ENCODE measurements at places on chromosomes 3 and 15. TPM values are rescaled to one million over a fixed set of nuclear protein-coding genes. Genes with fewer than 3 reads are reported as not detected.

DNA sequence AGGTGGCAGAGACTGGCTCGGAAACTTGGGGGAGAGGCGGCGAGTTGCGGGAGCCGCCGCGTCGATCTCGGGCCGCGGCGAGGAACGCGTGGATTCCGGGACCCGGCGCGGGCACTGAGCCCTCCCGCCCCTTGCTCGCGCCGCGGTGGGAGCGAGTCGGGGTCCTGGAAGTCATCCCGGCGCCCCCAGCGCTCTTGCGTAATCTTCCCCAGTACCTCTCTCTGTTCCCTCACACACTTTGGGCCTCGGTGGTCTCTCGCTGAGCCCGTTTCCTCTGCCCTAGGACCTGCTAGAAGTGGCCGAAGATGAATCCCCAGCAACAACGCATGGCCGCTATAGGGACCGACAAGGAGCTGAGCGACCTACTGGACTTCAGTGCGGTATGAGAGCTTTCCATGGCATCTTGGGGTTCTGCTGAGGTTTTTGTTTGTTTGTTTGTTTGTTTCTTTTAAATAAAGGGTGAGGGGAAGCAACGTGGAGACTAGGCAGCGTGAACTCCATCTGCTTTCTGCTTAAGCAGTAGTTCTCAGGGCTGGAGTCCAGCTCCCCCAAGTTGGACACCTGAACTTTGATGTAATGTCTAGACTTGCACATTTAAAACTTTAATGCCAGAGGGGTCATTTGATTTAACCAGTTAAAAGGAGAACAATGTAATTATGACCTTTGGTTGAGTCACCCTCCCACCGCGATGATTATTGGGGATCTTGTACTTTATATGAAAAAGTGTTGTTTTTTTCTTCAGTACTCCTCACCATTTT, 1.3 kb downstream of the TCF12 start:
- peaks cover 16% of the 10 kb centered on the region for H3K4me1 ChIP-seq
- H3K27me3 ChIP-seq, result no peaks in the 10 kb centered on the region
- H3K27ac ChIP-seq, result peak overlapping the region; percentile 98
- peak overlapping the region; percentile 94 for H3K4me3 ChIP-seq
- no peaks in the 10 kb centered on the region for H3K36me3 ChIP-seq
- peak; percentile 69 for DNase-seq

DNA sequence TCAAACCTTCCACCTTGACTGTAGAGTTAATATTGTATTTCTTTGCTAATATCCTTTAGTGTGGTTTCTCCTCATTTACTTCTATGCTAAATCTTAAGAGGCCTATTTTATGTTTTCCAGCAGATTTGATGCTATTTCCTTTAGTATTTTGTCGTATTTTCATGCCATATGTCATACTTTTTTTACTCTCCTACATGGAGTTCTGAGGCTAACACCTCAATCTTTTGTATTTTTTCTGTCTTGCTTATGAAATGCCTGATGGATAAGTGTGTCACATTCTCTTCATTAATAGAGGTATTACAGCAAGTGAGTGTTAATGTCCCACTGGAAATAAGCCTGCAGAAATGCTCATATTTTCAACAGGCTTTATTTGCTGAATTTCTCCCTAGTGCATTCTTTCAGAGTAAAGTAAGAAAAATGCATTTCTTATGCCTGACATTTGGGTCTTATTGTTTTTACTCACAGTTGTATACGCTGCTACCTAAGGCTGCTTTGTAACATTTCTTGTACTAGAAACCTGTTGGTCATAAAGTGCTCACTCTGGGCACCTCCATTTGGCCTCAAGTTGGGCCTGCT, 63.2 kb downstream of the DIPK2A start:
- H3K4me1 ChIP-seq, result no peaks in the 10 kb centered on the region
- H3K27me3 ChIP-seq, result no peaks in the 10 kb centered on the region
- no peak overlapping the region for H3K27ac ChIP-seq
- H3K4me3 ChIP-seq, result no peak overlapping the region
- no peak for DNase-seq

DNA sequence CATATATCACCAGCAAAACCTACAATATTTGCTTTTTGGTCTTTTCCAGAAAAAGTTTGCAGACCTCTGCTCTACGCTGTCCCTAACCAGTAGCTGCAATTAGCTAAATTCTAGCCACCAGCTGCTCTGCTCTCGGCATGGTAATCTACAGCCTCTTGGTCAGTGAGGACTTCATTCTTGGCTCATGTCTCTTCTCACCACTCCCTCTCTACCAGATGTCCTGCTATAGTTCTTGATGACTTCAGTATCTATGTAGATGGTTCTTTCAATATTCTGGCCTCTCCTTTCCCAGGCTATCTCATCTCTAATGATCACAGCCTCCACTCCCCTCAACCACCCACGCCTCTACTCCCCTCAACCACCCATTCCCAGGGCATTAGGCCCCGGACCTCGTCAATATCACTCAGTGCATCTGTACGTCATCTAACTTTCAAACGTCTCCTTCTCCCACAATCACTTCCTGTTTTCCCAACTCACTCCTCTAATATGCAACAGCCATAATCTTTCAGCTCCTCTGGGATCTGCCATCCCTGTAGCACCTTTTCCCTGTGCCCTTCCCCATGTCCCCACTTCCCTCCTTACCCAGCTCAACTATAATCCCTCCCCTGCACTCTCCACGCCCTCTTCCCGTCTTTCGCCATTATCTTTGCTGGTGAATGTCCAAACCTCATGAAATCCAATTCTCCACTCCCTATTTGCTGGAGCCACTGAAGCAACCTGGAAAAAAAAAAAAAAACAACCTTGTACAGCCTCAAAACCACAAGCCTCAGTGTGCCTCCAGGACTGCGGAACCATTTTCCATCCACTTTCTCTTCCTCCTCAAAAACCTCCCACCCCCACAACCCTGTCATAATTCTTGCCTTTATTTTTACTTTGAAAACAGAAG, 429.4 kb upstream of the PROK2 start:
- H3K4me1 ChIP-seq, result peaks cover 16% of the 10 kb centered on the region
- H3K27me3 ChIP-seq, result no peaks in the 10 kb centered on the region
- no peak overlapping the region for H3K27ac ChIP-seq
- H3K4me3 ChIP-seq, result no peak overlapping the region

DNA sequence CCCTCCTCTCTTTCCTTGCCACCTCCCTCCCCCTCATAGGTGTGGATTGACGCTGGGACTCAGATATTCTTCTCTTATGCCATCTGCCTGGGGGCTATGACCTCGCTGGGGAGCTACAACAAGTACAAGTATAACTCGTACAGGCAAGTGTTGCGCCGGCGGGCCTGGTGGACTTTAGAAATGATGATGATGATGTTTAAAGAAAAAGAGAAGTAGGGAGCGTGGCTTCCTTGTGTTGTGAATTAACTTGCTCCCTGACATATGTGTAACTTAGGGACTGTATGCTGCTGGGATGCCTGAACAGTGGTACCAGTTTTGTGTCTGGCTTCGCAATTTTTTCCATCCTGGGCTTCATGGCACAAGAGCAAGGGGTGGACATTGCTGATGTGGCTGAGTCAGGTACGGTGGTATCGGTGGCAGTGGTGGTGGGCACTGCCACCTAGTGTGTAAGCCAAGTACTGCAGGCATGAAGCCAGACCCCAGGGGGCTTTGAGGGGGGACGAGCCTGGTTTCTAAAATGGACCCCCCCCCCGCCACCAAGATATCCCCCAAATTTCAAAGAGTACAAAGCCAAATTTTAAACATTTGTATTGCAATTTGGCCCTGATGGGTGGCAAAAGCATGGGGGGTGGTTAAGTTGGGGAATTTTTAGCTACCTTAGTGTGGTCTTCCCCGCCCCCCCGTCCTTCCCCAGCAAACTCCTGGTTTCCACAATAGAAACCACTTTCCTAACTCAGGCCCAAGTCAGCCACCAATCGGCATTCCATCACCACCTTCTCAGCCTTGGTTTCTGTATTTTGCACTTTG, 65.6 kb downstream of the SLC6A6 start:
- H3K4me3 ChIP-seq, result no peak overlapping the region
- H3K27ac ChIP-seq, result no peak overlapping the region
- no peaks in the 10 kb centered on the region for H3K27me3 ChIP-seq
- peak; percentile 54 for DNase-seq
- no peaks in the 10 kb centered on the region for H3K36me3 ChIP-seq
- peaks cover 16% of the 10 kb centered on the region for H3K4me1 ChIP-seq

DNA sequence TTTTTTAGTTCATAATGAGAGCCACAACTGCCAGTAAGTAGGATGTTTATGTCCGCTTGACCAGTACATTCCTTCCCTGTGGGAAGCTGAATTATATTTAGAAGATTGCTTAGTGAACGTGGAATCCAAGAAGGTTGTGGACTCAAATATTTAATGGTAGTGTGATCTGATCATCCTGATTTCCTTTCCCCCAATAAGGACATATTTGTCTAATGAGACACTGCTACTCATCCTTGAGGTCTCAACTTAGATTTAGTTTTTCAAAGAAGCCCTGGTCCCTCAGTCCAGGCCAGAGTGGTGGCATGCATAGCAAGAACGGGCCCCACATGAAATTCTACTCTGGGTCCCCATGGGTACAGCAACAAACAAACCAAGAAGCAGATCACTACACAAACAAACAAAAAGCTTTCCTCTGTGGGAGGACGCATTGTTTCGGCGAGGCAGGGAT, 60.8 kb downstream of the USP13 start:
- no peak for DNase-seq
- no peaks in the 10 kb centered on the region for H3K36me3 ChIP-seq
- no peaks in the 10 kb centered on the region for H3K4me1 ChIP-seq
- H3K27ac ChIP-seq, result no peak overlapping the region
- H3K4me3 ChIP-seq, result no peak overlapping the region

GRCh38 chr15:43905755-43906154, 79.0 kb downstream of the WDR76 start:
- H3K27ac ChIP-seq, result no peak overlapping the region
- H3K4me1 ChIP-seq, result peaks cover 7% of the 10 kb centered on the region
- no peaks in the 10 kb centered on the region for H3K27me3 ChIP-seq
- no peaks in the 10 kb centered on the region for H3K36me3 ChIP-seq
- no peak for DNase-seq

GRCh38 chr3:81732642-81733041, 28.8 kb downstream of the GBE1 start:
- H3K4me3 ChIP-seq, result no peak overlapping the region
- no peak overlapping the region for H3K27ac ChIP-seq
- DNase-seq, result no peak
- no peaks in the 10 kb centered on the region for H3K36me3 ChIP-seq
- H3K4me1 ChIP-seq, result no peaks in the 10 kb centered on the region

GRCh38 chr3:115808244-115808643, 184.9 kb downstream of the GAP43 start:
- no peaks in the 10 kb centered on the region for H3K36me3 ChIP-seq
- DNase-seq, result no peak
- H3K4me1 ChIP-seq, result no peaks in the 10 kb centered on the region
- H3K27ac ChIP-seq, result no peak overlapping the region
- H3K27me3 ChIP-seq, result no peaks in the 10 kb centered on the region
- H3K4me3 ChIP-seq, result no peak overlapping the region

- no peak overlapping the region for H3K27ac ChIP-seq
- H3K4me1 ChIP-seq, result no peaks in the 10 kb centered on the region
- no peaks in the 10 kb centered on the region for H3K36me3 ChIP-seq
- no peak overlapping the region for H3K4me3 ChIP-seq
Measured at GRCh38 chr3:150068440-150069153, 97.9 kb upstream of the PFN2 start.

DNA sequence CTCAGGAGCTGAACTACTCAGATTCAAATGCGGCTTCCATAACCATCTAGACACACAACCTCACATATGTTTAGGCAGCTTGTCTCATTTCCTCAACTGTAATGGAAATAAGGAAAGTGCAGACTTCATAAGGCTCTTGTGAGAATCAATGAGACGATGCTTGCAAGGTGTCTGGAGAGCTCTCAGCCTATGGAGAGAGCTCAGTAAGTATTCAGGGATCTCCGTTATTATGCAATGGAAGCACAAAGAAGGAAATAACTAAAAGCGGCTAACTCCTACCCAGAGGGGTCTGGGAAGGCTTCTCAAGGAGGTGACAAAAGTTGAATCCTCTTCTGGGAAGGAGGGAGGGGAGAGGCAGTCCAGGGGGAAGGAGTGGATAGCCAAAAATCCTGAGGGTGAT, 50.1 kb upstream of the LIPC start:
- DNase-seq, result no peak
- no peaks in the 10 kb centered on the region for H3K27me3 ChIP-seq
- H3K4me3 ChIP-seq, result no peak overlapping the region
- H3K36me3 ChIP-seq, result no peaks in the 10 kb centered on the region
- no peaks in the 10 kb centered on the region for H3K4me1 ChIP-seq

- H3K4me1 ChIP-seq, result no peaks in the 10 kb centered on the region
- no peak for DNase-seq
- H3K36me3 ChIP-seq, result no peaks in the 10 kb centered on the region
- no peak overlapping the region for H3K27ac ChIP-seq
- no peak overlapping the region for H3K4me3 ChIP-seq
Measured at GRCh38 chr3:148932972-148933371, 58.4 kb upstream of the GYG1 start.

Gene IL20RB
- total RNA-seq, result 2.0 TPM

Gene ZNF592
- total RNA-seq, result 36.7 TPM

GRCh38 chr3:190401963-190402362, 14.0 kb downstream of the CLDN16 start:
- H3K4me3 ChIP-seq, result no peak overlapping the region
- H3K4me1 ChIP-seq, result no peaks in the 10 kb centered on the region
- H3K27me3 ChIP-seq, result no peaks in the 10 kb centered on the region
- no peak for DNase-seq
- H3K27ac ChIP-seq, result no peak overlapping the region
- H3K36me3 ChIP-seq, result no peaks in the 10 kb centered on the region

Gene IQCF5
- 34.3 TPM for total RNA-seq

DNA sequence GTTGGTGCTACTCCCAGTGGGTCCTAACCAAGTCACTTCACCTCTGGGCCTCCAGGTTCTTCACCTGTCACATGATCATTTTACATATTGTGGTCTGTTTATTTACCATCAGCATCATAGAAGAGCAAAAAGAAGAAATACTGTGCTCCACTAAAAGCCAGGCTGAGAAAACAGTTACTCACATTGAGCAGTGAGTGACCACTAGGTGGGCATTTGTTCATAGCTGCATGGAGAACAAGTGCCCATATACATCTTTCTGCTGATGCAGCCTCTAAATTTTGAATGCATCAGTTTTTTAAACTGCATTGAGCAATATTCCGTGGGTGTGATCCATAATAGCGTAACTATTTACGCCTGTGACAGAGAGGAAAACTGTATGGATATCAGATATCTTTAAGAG, 76.2 kb downstream of the DCUN1D1 start:
- H3K4me3 ChIP-seq, result no peak overlapping the region
- no peaks in the 10 kb centered on the region for H3K4me1 ChIP-seq
- H3K27ac ChIP-seq, result no peak overlapping the region

- H3K4me1 ChIP-seq, result no peaks in the 10 kb centered on the region
- DNase-seq, result peak; percentile 4
- no peaks in the 10 kb centered on the region for H3K36me3 ChIP-seq
- H3K27ac ChIP-seq, result no peak overlapping the region
Measured at GRCh38 chr3:126107203-126107939, 23.4 kb upstream of the SLC41A3 start.

GRCh38 chr3:46524008-46524407, 26.2 kb downstream of the RTP3 start:
- no peaks in the 10 kb centered on the region for H3K4me1 ChIP-seq
- no peak overlapping the region for H3K27ac ChIP-seq
- no peaks in the 10 kb centered on the region for H3K27me3 ChIP-seq

- H3K27ac ChIP-seq, result no peak overlapping the region
- H3K4me1 ChIP-seq, result no peaks in the 10 kb centered on the region
- no peak for DNase-seq
- no peaks in the 10 kb centered on the region for H3K27me3 ChIP-seq
- no peak overlapping the region for H3K4me3 ChIP-seq
Measured at GRCh38 chr3:159236321-159236720, 434.5 kb downstream of the MFSD1 start.

Gene ANKRD34C
- total RNA-seq, result 0.12 TPM

Data from testis (tissue), 5 donors.